ENCODE measurements at places on chromosomes 7 and 10.
A peak's percentile ranks its signal among the peaks of the same experiment; 100 is the strongest.

- no peak for DNase-seq
These were observed 243.6 kb upstream of the NFE2L3 start for GRCh38 chr7:25908154-25908949.

- peak; percentile 18 for DNase-seq
These were observed at the start of gene ASB13 for GRCh38 chr10:5666008-5666840. Gene ASB13 (minus strand): TSS chr10:5666595. CDS start chr10:5666551, 44 bp downstream.

- peak; percentile 35 for DNase-seq
These were observed at the start of gene PCDH15 for GRCh38 chr10:54800741-54801421. Gene PCDH15 (minus strand): TSS chr10:54801231. CDS start chr10:54664262, 136,969 bp downstream.

DNA sequence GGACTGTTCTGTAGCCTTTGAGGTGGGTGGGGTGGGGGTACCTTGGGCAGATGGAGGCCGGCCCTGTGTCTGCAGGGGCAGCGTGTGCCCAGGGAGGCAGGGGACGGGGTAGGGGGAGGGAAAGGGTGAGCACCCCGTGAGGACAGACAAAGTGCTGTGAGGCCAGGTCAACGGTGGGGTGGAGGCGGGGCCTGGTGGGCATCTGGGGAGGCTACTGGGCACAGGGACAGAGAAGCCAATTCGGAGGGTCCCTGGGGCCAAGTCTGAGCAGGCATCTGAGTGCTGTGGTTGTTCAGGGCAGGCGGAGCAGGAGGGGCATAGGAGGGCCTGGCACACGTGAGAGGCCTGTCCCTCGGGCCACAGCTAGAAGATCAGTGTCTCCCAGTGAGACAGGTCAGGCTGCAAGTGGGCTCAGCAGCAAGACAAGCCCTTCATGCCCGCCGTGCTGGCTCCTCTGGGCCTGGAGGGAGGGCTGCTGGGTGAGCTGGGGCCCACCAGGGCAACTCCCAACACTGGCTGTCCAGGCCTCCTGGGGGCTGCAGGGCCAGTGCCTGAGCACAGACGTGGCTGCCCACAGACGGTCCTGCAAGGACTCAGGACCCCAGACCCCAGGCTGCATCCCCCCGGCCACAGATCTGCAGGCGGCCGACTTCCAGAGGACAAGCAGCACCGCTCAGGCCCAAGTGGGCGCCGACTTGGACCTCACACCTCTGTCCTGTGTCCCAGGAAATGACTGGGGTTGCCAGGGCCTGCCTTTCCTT is 26.4 kb upstream of the KNDC1 start:
- DNase-seq: no peak

- peak; percentile 85 for DNase-seq
These were observed 266.9 kb downstream of the TNS3 start for GRCh38 chr7:47314728-47315607.

DNA sequence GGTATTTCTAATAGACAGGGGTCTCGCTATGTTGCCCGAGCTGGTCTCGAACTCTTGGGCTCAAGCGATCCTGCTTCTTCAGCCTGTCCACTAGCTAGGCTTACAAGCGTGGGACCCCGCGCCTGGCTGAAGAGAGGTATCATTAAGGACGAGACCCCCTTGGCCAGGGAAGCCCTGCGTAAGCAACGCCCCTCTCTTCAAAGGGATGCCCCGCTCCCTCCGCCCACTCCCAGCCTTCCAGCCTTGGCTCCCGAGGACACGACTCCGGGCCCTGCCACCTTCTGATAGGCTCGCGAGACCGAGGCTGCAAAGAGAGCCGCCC is 220 bp upstream of the ZKSCAN5 start:
- DNase-seq: no peak

DNA sequence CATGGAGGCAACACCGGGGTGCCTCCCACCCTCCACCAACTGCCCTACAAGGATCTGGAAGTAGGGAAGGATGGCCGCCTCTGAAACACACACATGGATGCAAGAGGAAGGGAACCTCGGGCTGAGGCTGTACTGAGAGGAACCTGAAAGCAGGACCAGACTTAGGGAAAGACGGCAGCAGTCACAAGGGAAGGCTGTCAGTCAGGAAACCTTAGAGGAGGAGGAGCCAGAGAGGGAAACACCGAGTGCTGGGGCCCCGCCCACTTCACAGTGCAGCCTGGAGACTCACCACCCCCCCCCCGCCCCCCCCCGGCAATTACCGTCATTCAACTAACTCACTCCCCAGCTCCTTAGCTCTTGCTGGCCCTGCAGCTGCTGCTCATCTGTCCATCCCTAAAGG is 2.5 kb downstream of the CYREN start:
- DNase-seq: no peak

DNA sequence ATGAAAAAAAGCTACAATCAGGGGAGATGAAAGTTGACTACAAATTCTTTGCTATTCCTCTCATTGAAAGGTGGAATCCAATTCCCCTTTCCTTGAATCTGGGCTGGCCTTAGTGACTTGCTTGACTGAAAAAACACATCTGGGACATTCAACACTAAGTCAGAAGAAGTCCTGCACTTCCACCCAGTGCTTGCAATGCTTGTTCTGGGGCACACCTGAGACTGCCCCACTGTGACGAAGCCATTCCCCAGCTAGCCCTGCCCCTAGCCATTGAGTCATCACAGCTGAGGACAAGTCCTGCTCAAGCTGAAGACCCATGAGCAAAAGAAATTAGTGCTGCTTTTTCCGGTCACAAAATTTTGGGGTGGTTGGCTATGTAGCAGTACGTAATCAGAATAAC is 19.2 kb upstream of the GRID1 start:
- DNase-seq: no peak

DNA sequence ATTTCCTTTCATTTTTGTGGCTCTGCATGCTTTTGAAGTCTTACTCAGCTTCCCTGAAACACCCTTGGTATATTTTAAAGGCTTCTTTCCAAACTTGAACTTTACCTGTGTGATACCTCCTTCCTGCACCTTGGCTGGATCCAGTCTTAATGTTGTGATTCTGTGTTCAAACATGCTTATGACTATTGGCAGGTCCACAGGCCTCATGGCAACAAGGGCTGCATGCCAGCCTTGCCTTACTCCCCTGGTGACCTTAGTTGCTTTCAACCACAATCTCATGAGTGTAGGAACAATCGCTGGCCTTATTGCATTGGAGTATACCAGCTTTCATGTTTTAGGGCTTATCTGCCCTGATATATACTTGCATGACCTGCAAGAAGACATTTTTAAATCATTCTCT is 238.7 kb downstream of the KIF20B start:
- DNase-seq: no peak

DNA sequence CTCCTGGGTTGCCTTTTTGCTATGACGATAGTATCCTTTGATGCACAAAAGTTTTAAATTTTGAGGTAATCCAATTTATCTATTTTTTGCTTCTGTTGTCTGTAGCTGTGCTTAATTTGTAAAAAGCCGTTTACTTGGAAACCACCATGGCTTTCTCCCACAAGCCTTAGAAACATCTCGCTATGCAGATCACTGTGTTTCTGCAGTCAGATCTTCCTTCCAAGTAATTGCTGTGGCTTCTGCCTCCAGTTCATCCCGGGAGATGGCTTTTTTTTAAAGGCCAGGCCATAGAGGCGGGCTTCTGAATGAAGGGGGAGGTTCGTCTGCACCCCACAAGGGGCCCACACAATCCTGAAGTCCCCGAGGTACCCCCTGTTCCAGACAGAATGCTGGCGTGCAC is 48.3 kb upstream of the OCM2 start:
- no peak for DNase-seq

DNA sequence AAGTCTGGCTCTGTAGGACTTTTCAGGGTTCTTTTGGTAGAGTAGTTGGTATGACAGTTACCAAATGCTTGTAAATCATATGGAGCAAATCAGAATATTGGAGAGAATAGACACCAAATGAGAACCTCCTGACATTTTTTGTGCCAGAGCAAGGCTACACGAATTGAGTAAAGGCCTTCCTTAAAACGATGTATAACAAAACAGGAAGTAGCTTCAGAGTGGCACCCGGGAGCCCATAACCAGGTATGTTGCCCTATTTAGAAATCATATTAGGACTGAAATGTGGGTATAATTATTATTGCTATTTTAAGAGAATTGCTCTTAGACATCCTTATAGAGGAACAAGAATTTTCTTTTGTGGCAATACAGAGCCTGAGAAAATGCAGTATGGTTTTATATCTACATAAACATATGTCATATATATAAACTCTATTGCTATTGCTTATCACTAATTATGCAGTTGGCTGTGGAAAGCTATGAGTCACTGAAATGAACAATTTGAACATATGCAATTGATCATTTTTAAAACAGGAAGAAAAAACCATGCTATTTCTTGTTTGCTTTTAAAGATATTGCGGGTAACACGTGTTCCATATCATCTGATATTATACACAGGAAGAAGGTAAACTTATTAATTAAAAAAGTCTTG is 197.4 kb upstream of the MTPN start:
- DNase-seq: no peak

DNA sequence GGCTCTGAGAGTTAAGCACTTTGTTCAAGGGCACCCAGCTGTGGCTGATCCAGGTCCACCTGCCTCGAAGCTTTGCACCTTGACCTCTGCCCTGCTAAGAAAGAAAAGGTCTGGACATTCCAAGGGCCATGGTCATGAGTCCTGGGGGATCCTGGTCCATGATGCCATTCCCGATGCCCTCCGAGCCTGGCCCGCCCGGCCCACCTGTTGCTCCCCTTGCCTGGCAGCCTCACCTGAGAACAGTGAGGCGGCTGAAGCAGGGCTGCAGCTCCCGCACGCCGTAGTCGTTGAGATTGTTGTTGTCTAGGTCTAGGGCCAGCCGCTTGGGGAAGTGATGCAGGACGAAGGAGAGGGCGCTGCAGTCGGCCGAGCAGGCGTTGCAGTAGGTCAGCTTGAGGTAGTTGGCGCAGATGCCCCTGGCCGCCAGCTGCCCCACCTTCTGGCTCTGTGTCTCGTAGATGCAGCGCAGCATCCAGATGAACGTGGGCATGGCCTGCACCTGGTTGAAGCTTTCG is 27.5 kb downstream of the NOD1 start:
- DNase-seq: no peak

Measured in astrocyte of the spinal cord (primary cell).